ENCODE measurements at places on chromosomes 2 and 18.
A peak's percentile ranks its signal among the peaks of the same experiment; 100 is the strongest.

GRCh38 chr18:64165906-64166305, 17.0 kb upstream of the LINC00305 start:
- no peak for DNase-seq

- DNase-seq: no peak
Measured at GRCh38 chr2:55156326-55156725, 75.8 kb downstream of the CLHC1 start.

DNA sequence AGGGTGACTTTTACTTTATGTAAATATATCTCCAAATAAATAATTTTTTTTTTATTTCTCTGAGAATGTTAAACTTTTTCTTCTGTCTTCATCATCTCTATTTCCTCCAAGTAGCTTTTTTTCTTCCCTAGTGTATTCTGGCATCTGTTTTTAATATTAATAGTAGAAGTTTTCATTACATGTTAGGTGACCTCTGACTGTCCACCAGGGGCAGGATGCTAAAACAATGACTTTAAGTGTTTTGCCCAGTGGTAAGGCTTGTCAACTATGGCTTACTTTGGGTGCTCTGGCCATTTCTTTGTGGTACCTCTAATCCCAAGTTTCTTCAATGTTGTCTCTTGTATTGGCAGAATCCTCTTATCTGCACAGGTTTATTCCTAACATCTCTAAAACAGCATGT, 127.1 kb downstream of the SRBD1 start:
- no peak for DNase-seq

- DNase-seq: no peak
Measured at GRCh38 chr2:47687856-47688255, 95.1 kb upstream of the MSH6 start.

- DNase-seq: no peak
Measured at GRCh38 chr2:144518748-144519596, 947 bp downstream of the ZEB2 start.

DNA sequence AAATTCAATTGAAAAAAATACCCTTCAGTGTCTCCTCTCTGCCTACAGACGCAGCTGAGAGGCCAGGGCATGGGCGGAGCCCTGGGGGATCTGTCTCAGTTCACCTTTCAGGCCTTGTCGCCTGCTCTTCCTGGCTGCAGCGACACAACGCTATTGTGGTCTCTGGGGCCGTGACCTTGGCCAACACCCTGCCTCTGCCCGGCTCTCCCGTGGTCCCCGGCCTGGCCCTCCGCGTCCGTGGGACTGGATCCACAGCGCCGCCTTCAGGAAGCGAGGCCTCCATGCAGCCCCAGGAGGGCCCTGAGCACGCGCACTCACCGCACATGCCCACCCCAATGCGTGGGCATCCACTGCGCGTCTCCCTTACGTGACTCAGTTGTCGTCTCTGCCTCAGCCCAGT, 81.1 kb downstream of the MRPS9 start:
- DNase-seq: peak; percentile 78

GRCh38 chr2:104547221-104547620, 306.7 kb upstream of the POU3F3 start:
- DNase-seq: no peak

DNA sequence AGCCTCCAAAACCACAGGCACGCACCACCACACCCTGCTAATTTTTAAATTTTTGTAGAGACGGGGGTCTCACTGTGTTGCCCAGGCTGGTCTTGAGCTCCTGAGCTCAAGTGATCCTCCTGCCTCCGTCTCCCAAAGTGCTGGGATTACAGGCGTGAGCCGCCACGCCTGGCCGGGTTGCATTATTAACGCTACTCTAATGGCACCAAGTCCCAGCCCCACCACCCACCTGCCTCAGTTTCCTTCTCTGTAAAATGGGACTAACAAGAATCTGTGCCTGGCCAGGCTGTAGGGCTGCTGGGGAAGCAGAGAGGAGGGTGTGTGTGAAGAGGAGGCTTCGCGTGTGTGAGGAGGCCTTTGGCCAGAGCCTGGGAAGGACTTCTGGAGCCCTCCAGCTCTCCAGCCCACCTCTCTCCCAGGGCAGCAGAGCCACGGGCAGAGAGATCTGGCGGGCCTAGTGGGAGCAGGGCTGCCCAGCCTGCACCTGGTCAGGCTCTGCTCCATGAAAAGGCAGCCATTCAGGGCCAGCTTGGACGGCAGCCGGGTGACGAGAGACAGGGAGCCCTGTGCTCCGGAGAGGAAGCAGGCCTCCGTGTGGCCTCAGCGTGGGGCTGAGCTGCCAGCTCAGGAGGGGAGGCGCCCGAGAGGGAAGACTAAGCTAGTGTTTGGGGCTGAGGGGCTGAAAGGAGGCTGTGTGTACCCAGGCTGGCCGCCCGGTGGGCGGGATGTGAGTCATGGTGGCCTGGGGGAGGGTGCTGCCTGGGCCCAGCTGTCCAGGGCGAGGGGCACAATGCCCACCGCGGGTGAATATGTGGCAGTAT, 7.4 kb upstream of the B3GNT7 start:
- DNase-seq: no peak

- no peak for DNase-seq
Measured at GRCh38 chr2:139685090-139685983, 905.1 kb upstream of the NXPH2 start.

DNA sequence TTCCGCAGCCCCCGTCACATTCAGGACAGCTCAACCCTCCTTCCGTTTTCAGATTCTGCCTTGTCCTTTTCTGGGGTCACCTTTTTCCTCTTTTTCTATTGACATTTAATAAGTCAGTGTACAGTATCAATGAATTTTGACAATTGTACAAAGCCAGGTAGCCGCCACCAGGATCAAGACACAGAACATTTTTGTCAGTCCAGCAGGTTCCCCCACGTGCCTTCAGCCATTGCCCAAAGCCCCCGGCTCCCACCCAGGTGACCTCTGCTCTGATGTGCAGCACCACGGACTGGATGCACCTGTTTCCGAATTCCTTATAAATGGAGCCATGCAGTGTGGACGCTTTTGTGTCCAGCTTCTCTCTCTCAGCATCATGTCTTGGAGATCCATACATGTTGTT, 30.0 kb downstream of the CROCC2 start:
- DNase-seq: no peak

- peak; percentile 37 for DNase-seq
Measured at GRCh38 chr18:26566874-26567555, 18.7 kb upstream of the KCTD1 start.

DNA sequence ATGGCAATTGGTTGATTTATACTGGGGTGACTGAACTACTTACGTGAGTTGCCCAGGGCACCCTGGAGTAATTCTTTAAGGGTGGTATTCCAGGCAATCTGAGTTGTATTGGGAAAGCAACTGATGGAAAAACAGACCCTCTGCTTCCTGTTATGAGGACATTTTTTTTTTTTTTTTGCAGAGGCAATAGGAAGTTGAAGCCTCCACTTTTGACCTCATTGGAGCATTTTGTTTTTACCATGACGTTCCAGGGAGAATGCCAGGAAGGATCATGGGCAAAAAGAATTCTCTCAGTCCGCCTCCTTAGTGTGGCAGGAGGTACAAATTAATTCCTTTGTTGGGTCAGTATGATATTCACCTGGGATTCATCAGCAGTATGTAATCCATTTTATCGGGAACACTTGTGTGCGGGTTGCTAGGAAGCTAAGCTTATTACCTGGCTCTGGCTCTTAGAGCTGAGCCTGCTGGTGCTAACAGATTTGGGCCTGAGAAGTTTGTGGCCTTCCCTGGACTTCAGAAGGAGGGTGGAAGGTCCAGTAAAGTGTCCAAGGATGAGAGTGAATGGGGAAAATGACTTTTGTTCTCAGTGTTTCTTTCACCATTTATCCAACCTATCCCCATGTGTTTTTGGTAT, 272.9 kb upstream of the EPAS1 start:
- no peak for DNase-seq

GRCh38 chr18:22556222-22557167, 138.8 kb upstream of the CTAGE1 start:
- DNase-seq: no peak

DNA sequence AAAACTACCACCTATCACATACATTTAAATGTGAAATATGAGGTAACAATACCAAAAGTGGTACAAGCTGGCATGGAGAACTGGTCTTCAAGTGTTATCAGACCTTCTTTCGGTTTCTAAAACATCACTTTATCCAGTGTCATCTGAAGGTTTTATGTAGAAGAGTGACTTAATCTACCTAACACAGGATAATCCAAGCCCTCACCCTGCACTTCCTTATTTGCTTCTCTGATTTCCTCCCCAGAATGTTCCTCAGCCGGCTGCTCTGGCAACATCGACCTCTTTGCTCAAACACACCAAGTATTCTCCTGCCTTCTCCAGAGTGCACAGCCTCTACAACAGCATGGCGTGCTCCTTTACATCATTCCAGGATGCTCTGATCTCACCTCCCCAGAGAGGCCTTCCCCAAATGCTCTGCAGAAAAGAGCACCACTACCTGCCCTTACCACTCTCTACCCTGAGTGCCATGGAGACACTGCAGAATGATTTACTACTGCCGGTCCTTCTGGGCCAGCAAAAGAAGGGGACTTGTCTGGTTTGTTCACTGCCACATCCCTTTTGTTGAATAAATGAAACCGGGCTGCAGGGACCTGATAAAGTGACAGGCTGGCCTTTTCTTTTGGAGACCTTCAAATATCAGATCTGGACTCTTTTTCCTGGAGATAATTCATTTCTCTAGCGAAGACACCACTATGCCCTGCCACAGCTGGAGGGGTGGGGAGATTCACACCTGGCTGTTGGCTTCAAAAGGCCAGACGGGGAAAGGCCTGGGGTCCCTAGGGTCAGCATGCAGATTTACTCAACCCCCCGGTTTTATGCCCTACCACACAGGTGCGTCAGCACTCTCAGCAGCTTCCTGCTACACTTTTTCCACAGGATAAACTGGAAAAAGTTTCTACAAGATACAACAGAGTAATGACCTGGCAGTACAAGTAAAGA, 42.0 kb downstream of the TTR start:
- DNase-seq: no peak

GRCh38 chr2:172227719-172228118, 125.0 kb upstream of the DLX2 start:
- DNase-seq: no peak

DNA sequence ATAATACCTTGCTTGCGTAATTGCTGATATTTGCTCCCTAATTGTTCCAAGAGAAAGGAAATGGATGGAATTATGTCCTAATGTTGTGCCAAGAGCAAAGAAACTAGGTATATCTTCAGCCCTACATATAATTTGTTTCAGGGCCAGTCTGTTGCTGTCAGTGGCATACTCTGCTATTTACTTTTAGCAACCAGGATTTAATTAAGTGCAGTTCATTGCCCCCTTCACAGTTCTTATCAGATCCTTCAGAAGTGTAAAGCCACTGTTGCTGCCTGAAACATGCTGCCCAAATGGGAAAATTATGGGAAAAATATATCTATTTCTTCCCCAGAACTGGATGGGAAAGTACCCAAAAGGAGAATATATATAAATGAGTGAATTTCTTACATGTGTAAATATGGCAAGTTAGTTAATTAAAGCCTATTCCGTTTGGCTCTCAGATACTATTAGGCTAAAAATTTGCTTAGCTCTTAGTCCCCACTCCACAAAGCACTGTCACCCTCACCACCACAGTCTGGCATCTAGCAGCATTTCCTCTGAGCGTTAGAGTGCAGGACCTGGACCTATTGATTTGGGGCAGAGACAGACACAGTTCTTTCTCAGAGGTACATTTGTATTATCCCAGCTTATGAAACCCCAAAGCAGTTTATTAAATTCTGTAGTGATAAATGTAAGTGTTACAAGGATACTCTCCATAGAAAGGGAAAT, 72.8 kb upstream of the DTNA start:
- no peak for DNase-seq

- no peak for DNase-seq
Measured at GRCh38 chr2:160473468-160474318, 19.9 kb downstream of the RBMS1 start.

DNA sequence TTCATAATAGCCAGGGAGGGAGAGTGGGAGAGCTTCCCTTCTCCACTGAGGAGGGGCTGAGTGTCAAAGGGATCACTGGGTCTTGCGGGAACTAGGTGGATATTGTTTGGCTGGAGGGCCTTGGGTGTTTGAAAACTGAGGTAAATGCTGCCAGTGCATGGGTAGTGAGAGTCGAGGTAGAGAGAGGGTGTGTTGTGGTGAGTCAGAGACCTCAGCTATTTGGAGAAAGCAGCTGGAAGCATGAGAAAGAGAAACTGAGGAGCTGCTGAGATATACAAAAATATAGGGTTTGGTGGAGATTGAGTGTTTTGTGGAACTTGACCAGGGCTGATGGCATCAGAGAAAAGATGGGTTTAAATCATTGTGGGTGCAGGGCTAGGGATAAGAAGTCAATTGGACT, 127.0 kb upstream of the CCDC195 start:
- DNase-seq: no peak

DNA sequence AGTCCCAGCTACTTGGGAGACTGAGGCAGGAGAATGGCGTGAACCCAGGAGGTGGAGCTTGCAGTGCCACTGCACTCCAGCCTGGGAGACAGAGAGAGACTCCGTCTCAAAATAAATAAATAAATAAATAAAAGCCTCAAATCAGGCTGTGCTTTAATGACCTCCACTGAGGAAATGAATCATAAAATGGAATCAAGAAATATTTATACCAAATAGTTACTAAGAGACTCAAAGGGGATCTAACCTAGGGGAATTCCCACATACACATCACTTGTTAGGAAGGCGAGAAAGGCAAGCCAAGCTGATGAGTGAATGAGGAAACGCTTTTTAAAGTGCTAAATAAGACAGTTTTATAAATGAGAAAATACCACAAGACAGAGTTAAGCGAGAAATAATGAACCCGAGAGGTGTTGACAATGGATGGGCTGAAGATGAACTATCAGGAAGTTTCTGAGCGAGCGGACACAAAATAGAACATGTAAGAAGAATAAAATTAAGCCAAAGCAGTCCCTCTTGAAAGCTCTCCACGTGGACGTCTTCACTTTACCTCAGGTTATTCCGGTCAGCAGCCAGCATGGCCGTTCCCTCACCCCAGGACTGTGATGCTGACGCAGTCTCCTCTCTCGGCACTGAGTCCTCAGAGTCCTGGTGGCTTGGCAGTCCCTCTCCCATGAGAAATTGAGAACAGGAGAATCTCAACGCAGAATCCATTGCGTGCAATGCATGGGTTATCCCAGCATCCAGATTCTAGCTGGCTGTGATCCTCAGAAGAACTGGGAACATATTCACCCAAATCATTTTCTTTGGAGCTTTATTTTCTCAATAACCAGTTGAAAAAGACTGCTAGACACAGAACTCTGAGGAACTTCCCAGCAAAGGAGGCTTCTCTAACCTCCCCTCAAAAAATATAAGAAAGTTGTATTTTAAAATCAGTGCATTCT, 22.3 kb downstream of the PXDN start:
- DNase-seq: no peak

DNA sequence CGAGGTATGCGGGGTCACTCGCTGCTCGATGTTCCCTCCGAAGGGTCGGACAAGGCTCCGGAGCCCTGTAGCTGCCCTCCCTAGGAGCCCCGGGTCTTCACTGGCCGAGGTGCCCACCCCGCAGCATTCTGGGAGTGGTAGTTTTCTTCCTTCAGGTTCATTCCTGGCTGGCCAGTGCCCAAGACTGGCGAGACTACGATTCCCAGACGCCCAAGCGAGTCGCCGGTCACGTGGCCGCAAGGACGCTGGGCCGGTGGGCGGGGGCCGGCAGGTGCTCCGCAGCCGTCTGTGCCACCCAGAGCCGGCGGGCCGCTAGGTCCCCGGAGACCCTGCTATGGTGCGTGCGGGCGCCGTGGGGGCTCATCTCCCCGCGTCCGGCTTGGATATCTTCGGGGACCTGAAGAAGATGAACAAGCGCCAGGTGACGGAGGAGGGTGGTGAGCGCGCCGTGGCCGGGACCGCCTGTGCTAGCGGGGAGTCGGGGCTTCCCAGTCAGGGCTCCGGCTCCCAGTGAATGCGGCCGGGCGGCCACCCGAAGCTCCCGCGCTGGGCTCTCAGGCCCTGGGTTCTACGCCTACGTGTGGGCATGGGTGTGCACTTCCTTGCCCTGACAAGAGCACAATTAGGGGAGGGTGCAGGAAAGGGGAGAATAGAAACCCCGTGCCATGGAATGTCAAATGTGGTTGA, at the start of gene SEC11C:
Gene SEC11C, plus strand, starts transcription at position 270 of the 687 bp plus-strand sequence. Its CDS starts 65 bp downstream, at position 335.
- DNase-seq: peak; percentile 99

Measured in iPS-NIHi11 (cell line).